ENCODE measurements at places on chromosomes 12 and 14.
A peak's percentile ranks its signal among the peaks of the same experiment; 100 is the strongest.

GRCh38 chr12:27852742-27853141, 72.7 kb upstream of the MANSC4 start:
- no peak for DNase-seq

DNA sequence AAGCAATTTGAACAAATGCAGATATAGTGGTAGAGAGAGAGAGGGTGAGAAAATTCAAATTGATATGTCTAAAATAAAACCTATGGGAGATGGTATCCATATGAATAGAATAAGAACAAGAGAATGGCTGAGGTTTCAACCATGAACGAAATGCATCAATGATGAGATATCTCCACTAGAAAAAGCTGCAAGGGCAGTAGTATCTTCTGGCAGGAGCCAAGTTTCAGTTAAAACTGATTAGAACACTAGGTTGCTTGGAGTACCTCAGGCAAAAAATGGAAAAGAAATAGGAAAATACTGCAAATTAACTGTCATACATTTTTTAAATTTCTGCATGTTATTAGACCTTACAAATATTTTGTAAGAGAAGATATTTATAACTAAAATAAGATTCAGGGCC, 151.3 kb downstream of the ANKS1B start:
- no peak for DNase-seq

DNA sequence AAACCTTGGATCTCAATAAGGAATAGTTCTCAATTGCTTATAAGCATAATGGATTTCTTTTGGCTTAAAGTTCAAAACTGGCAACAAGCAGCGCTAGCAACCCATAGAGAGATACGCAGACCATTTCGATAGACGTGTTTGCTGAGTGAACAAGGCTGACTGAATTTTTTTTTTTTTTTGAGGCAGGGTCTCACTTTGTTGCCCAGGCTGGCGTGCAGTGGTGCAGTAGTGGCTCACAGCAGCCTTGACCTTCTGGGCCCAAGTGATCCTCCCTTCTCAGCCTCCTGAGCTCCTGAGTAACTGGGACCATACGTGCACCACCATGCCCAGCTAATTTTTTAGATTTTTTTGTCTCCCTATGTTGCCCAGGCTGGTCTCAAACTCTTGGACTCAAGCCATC, 1.4 kb upstream of the AKAP5 start:
- DNase-seq, result no peak

DNA sequence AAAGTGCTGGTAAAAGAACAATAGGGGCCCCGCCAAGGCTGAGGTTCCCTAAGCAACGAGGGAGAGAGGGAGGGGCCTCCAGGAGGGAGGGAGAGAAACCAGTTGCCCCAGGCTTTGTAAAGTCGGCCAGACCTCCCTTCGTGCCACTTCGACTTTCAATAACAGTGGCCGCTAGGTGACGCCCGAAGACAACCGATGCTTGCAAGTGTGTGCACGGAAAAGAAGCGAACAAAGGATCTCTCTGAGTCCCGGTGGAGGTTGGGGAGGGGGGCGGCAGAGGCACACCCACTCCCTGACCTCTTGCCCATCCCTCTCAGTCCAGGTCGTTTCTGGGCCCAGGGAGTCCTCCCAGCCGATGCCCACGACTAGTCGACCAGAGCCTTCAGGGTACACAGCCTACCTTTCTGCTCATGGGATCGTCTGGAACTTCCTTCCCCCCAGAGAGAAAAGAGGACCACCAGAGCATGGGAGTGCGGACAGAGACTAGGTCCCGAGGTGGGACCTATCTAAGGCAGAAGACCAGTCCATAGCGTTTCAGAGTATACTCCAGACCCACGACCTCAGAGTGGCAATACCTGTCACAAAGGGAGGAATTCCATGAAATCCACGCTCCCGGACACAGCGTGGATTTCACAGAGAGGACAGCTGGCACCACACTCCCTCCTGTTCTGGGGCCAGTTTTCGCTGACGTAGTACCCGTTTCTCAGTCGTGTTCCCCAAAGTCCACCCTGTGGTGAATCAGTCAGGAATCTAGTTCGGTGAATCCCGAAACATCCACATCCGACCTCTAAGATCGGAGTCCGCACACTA, 262.7 kb upstream of the ALG10B start:
- DNase-seq, result no peak

DNA sequence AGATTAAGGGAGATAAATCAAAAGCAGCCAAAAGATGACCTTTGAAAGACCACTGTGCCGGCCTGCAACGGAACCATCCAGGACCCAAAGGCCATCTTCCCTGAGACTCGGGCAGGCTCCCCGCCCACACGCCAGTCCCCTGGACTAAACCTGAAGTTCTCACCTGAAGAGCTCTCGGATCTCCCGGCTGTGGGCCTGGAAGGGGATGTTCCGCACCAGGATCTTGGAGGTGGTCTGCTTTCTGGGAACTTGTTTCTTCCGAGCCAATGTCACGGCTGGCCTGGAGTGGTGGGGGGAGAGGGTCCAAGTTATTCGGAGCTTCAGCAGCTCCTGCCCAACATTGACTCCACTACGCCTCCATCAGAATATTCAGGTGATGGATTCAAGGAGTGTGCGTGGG, 51.3 kb downstream of the RBM19 start:
- DNase-seq, result no peak

DNA sequence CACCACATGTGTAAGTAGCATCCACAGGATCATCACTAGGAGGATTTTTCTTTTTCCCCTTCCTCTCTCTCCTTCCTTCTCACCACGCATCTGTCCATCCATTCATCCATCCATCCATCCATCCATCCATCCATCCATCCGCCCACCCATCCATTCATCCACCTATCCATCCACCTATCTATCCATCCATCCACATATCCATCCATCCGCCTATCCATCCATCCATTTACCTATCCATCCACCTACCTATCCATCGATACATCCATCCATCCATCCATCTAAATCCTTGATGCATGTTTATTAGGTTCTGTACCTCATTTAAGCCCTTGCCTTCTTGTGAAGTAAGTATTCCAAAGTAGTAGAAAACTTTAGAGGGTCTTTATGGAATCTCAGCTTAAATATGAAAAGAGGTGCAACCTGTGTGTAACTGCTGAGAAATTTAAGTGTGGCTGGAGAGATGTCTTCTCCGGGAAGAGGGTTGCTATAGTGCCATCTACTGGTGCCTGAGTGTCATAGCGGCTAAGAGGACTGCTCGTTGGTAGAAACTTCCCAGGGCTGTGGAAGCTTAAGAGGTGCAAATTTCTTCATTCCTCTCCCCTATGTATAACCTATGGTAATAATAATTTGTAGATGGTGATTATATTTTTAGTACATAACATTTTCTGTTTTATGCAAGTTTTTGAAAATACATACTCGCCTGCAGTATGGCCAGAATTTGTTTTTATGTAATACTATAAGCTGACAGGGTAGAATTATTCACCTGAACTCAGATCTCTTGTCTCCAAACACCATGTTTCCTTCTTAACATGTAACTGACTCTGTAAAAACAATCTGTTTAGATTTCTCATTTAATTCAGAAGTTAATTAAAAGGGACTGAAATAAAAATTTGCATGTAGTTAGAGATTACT, 46.0 kb downstream of the MYO1H start:
- peak; percentile 25 for DNase-seq

DNA sequence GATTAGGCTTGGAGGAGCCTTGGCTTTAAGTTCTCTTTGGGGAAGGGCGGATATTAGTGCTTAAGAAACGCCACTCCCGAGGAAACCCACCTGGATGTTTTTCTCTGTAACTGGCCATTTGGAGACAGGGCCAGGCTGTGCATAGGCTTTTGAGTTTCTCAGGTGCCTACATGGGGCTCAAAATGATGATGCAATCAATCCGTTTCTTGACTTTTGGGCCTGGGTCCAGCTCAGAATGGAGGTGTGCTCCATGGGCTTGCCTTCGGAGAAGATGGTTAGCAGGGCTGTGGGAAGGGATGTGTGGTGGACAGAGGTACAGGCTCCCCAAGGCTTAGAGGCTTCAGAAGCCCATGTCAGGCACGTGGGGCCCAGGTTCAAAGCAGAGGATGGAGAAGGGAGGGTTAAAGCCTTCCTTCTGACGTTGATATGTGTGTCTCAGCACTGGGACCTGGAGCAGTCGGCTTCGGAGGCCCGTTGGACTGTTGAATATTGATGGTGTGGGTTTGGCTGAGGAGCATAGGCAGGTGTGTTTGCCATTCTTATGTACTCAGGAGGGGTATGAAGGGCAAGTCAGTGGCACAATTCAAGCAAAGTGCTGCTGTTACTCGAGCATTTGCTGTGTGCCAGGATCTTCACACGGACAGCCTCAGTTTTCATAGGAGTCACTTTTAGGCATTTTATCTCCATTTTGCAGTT, 82.8 kb downstream of the SLC25A47 start:
- peak; percentile 47 for DNase-seq

DNA sequence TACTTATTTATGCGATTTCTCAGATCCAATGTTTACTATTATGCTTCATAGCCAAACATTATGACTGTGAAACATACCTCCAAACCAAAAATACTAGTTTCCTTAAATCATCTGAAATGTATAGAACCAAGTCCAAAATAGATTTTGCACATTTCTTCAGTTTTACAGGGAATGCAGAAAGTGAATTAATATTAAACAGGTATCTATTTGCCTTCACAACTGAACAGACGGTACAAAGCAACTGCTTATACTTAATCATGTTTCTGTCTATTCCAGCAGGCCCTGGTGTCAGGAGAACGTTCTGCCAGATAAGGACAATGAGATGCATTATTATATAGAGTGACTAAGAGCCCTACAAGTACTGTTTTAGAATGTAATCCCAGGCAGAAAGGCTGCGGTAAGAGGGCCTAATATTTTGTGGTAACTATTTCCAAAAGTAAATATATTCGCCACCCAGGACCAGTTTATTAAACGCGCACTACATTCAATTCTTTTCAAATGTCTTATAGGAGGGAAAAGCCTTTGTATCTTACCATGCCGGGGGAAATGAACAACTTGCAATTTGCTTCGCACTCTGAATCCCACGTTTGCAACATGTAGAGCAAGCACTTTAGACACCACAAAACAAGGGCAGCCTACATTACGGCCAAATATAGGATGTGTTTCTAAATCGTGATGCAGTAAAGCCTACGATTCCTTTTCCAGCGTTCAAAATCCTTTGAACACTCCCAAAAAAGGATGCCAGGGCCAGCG, 1.5 kb downstream of the CORO1C start:
- no peak for DNase-seq

GRCh38 chr12:25957793-25958427, 572 bp upstream of the RASSF8 start:
- DNase-seq, result no peak

- DNase-seq, result no peak
These were observed 103.0 kb downstream of the VCPKMT start for GRCh38 chr14:50013198-50013918.

DNA sequence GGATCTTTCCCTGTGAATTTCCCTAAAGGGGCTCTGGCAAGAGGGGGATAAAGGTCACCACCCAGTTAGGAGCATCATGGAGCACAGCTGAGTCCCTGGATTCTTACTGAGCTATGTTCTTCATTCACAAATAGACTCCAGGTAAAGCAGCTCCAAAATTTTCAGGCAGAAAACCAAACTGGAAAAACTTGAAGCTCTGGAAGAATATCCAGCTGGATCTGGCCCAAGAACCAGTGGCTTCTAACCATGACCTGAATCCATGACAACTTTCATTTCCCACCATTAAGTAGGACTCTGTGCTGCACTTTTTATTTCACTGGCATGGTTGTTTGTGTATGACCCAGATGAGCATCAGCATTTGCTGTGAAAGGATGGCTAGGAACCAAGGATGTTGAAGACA, 180.4 kb upstream of the FKBP4 start:
- DNase-seq, result no peak

GRCh38 chr12:74890237-74890599, 319.4 kb downstream of the KCNC2 start:
- DNase-seq, result no peak

- no peak for DNase-seq
These were observed 95.7 kb downstream of the PPM1A start for GRCh38 chr14:60344751-60345150.

Data from DMS79 (cell line).